ENCODE measurements at places on chromosomes 11 and 22.

- DNase-seq = no peak
Measured at GRCh38 chr11:130533113-130533798, 84.8 kb downstream of the ADAMTS15 start.

- no peak for DNase-seq
Measured at GRCh38 chr11:76005756-76006155, 190.7 kb downstream of the UVRAG start.

DNA sequence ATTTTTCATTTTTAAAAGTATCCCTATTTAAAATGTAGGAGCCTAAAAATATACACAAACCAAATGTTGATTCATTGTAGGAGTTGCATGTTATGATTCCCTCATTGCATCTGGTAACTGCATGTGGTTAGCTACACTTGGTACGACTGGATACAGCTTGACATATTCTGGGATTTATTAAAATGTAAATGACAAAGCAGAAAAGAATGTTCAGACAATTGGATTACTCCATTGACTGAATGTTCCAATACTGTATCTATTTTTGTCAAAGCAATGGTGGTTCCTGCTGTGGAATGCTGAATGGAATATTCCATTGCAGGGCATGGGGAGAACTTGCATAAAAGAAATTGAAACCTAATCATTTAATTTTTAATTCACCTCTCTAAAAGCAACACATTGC lies 30.8 kb downstream of the BLID start:
- no peak for DNase-seq

GRCh38 chr11:93032580-93032979 lies 63.1 kb downstream of the MTNR1B start:
- no peak for DNase-seq

DNA sequence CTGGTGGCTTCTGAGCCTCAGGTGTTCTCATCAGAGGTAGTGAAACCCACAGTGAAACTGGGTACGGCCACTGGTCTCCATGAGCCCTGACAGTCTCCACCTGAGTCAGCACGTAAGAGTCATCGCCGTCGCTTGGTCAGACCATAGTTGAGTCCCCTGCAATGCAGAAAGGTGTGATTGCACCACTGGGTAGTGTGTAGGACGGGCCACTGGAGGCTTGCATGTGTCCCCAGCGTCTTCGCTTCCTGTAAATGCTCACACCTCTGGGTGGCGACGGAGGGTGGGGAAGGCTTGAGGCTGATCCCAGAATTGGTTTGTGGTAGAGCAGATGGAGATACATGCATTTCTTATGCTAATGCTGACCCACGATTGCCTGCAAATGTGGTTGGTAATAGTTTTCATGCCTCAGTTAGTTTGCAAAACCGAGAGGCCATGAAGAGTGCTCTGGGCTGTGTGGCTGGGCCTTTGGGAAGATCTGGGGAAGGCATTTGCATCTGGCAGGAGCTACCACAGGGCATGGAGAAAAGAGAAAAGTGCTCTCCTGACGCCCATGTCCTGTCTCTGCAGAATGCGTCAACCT lies 26.5 kb downstream of the CTTN start:
- DNase-seq = no peak

DNA sequence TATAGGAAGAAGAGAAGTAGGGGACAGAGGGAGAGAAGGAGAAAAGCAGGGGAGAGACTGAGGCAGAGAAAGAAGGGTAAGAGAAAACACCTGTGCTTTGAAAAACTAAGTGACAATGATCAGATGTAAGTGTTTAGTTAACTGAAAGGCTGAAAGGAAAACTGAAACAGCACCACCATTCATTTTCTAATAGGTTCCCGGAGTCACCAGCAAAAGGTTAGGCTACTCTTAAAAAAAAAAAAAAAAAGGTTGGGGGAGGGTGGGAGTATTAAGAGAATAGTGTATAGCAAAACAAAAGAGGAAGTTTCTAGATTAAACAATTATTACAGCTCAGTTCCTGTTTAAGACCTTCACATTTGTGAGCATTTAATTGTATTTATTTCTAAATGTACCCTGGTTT lies 113.8 kb downstream of the CADM1 start:
- no peak for DNase-seq

Measured in activated T-helper 1 cell treated with Interleukin-2 at 50 U/mL for 16 hours (primary cell).